A549 (cell line): ENCODE measurements at places on chromosomes 1 and 21. TPM values are rescaled to one million over a fixed set of nuclear protein-coding genes. Genes with fewer than 3 reads are reported as not detected.

GRCh38 chr1:12407050-12407961 lies 177.5 kb downstream of the VPS13D start:
- peak; percentile 13 for DNase-seq

The HTR6 gene
- 0.13 to 0.30 TPM (median 0.21 TPM) in 3 replicates for polyA plus RNA-seq

GRCh38 chr1:109864930-109865612 lies 45.6 kb upstream of the CSF1 start:
- no peak for DNase-seq

The TRAF3IP3 gene
- not detected in 3 replicates for polyA plus RNA-seq

GRCh38 chr1:63896755-63897154 lies 122.9 kb downstream of the ROR1 start:
- no peak for DNase-seq

- no peak for DNase-seq
These were observed 143.9 kb upstream of the UBE2U start for GRCh38 chr1:64059556-64059955.

DNA sequence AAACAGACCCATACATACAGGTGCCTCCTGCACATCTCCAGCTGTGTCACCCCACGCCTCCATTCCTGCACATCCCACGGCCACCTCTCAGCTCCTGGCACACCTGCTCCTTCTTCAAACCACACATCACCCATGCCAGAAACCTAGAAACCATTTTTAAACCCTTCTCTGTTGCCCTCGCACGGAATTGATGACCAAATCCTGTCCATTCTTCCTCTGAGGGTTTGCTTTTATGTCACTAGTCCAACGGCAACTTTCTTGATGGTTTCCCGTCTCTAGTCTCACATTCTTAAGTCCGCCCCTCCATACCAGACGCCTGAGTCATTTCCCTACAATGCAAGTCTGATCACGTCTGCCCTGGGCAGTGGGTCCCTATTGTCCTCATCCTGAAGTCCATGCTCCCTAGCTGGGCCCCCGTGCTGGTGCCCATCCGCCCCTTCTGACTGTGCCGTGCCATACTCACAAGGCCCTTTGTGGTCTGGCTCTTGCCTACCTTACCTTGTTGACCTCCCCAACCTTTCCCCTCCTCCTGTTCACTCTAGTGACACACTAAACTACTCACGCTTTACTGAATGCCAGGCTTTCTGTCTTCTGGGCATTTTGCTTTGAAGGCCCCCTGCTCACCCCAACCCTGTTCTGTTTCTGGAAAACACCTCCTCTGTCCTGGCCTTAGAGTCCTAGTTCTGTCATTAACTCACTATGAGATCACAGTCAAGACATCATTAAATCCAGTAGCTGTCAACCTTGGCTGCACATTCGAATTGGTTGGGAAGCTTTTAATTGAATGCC lies 17.6 kb downstream of the SLC2A1 start:
- no peak for DNase-seq

The IVL gene
- polyA plus RNA-seq: not detected in 3 replicates

The PPIAL4G gene
- not detected in 3 replicates for polyA plus RNA-seq

DNA sequence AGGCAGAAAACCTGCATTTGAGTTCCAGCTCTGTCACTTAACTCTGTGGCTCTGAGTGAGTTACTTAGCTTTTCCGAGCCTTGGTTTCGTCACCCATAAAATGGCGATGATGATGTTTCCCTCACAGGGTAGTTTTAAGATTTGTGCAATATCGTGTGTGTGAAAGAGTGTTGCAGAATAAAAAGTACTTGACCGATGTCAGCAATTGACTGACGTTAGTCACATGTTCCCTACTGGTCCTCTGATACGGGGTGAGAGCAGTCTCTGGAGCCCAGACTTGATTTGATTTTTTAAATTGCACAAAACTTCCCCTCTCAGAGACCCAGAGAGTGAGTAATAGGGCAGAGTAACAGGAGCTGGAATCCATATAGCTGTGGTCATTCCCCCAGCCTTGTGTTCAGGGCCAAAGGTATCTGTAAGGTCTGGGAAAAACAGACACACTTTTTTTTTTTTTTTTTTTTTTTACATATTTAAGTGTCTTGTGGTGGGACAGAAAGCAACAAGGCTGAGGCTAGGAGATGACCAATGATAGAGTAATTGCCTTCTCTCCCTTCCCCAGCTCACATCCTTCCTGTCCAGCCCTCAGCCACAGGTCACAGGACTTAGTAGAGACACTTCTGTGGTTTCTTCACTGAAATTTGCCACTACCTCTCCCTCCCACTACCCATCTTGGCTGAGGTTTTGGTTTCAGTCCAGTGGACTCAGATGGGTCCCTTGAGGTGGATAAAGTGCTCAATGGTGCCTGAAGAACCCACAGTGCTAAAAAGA lies 2.0 kb downstream of the FCER1G start:
- no peak for DNase-seq
